ENCODE measurements at places on chromosomes 1 and 21.

GRCh38 chr21:14825514-14825974, 239.3 kb downstream of the NRIP1 start:
- no peak for DNase-seq

- DNase-seq, result no peak
Observed at GRCh38 chr1:244154508-244154871, 103.4 kb downstream of the ZBTB18 start.

DNA sequence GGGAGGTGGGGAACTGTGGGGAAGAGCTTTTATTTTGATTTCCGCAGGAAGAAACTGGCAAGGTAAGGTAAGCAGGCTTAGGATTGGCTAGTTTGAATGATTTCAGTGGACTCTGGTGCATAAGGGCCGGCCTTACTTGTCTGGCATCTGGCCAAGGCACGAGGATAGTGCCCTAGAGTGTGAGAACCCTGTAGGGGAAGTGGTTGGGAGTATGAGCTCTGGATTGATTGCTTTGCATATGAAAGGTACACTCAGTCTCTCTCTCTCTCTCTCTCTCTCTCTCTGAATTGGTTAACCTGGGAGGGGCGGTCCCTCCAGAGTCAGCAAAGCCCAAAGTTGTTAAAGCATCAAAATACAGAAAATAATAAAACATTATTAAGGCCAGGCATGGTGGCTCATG, 463.0 kb downstream of the SIPA1L2 start:
- DNase-seq, result no peak

DNA sequence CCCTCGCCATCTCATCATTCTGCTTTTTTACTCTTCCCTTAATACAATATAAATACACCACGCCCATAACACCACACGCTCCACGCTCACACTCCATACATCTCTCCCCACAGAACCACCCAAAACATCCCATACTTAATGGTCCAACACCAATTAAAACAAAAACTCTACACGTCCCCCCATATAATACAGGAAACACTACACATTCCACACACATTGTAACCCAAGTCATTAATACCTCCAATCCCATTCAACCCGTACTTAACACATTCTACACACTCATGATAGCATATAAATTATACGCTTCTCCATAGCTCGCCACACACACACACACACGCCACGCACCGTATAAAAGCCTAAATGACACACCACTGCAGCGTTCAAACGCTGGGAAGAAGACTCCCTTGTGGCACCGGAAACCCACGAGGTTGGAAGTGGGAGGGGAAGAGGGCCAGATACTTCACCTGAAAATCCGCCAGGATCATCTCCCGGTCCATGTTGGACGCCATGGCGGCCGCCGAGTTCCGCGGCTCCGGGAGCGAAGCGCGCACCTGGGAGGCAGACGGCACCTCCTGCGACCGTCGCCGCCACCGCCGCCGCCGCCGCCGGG, 659 bp downstream of the FAF1 start:
- no peak for DNase-seq

GRCh38 chr1:245575710-245576109, 420.9 kb downstream of the KIF26B start:
- DNase-seq, result no peak

DNA sequence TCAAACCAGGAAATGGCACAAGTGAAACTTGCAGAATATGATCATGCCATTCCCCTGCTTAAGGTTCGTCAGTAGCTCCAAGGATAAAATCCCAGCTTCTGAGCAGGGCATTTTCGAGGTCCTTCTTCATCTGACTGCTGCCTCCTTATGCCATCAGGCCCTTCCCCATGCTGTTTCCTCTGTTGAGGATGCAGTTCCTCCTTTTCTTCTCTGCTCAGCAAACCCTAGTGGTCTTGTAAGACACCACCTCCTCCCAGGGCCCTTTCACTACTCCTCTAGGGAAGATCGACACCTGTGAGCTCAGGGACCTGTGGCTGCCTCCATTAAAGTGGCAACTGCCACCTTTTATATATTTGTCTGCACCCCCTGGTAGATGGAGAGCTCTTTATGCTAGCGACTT, 62.1 kb upstream of the JUN start:
- DNase-seq, result no peak

GRCh38 chr1:14873677-14874076, 275.2 kb downstream of the KAZN start:
- no peak for DNase-seq

- no peak for DNase-seq
Observed at GRCh38 chr1:217620814-217621213, 10.1 kb downstream of the GPATCH2 start.

GRCh38 chr1:57162607-57163261, 196.9 kb upstream of the C8B start:
- DNase-seq, result no peak

DNA sequence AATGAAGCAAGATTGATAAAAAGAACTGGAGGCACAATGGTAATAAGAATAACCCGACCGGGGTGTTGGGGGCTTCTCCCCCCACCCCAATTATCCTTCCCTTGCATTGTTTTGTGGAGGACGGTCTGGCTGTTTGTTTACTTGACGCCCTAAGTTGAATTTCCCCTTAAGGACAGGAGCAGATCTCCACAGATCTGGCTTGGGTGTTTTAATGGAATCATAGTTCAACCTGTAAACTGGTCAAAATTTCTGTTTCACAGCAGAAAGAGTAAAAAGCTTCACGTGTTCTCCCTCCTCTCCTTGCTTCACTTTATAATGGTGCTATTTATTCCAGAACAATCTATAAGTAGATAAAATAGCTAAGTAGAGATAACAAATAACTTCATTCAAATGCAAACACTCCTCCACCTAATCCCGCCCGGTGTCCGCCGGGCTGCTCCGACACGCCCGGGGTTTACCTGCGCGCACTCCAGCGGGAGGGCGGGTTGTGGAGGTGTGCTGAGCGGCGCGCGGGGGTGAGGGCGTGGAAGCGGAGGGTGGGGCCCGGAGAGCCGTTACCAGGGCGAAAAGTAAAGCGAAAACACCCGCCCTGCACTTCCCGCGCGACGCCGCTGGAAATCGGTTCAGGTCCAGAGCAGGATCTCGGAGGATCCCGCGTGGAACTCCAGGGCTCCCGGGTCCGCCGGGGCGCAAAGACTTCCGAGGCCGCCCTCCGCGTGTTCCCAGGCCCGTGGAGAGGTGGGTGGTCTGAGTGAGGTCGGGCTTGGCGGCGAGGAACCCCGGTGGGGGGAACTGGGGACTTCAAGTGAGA, 2.0 kb upstream of the ATF3 start:
- no peak for DNase-seq

GRCh38 chr1:4512636-4513035, 141.8 kb upstream of the AJAP1 start:
- DNase-seq, result no peak

GRCh38 chr1:77768006-77768405, 8.4 kb upstream of the USP33 start:
- no peak for DNase-seq

- DNase-seq, result no peak
Observed at GRCh38 chr1:96772972-96773371, 51.4 kb downstream of the PTBP2 start.

DNA sequence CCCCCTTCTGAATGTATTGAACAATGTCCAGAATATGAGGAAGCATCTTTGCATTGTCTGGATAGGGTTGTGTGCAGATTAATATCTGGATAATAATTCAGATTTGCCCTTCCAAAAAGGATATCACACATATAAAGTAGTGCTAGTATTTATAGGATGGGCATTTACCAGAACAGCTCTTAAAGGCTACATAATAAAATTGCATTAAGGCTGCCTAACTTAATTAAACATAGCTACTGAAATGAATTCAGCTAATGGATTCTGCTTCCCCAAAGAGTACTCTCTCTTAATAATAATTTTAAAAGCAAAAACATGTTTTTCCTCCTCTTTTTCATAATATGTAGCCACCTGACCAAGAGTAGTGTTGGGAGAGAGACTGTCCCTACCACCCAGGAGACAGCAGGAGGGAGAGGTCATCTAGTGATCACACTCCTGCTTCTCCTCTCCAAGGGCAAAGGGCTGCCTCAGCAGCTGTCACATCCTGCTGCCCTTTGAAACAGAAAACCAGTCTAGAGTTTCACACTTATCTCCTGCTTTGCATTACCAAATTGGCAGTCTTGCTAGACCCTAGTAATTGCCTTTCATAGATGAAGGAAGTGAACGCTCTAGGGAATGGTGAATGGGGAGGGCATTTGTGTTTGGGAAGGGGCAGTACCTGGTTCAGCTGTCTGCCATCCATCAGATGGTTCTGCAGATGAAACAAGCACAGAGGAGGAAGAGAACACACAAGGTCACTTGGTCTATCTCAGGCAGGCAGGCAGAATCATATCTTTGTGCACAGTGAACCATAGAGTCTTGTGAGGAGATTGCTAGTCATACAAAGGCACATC, 29.3 kb upstream of the DDAH1 start:
- DNase-seq, result no peak

- no peak for DNase-seq
Observed at GRCh38 chr1:175976865-175977642, 230.0 kb downstream of the COP1 start.

DNA sequence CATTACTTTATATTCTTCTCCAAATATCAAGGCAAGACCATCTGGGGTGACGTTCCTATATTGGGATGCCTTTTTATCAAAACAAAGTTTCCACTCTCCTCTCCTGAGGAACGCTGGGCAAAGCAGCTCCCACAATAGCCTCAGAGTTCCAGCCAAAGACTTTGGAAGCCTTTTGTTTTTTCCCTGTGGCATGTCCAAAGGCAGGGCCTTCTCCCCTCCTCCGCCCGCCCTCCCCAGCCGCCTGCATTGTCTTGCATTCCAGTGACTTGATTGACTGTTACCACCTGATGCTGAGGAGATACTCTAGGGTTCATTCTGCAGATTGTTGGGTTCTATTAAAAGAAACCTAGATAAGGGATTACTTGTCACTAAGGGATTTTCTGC, 43.5 kb downstream of the PROX1 start:
- DNase-seq, result no peak

GRCh38 chr1:153119491-153119971, 6.2 kb upstream of the SPRR2F start:
- no peak for DNase-seq

- DNase-seq, result no peak
Observed at GRCh38 chr1:107926436-107927080, 38.4 kb downstream of the VAV3 start.

All from GM04503 (cell line).